ENCODE measurements at places on chromosomes 6 and 20.

DNA sequence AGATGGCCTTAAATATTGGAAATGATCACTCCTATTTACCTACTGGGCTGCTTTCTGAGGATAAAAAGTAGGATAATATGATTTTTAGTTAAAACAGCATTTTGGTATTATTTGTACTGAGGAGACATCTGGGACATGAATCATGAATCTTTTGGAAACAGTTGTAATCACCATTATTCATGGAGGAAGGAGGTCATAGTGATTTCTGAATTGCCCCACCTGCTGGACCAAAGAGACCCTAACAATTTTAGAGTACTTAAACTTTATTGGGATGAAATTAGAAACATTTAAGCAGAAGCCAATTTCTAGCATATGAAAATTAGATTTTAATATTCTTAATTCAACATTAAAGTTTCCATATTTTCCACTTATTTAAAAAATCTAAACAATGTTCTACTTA lies 108.4 kb upstream of the SIM1 start:
- DNase-seq = no peak

DNA sequence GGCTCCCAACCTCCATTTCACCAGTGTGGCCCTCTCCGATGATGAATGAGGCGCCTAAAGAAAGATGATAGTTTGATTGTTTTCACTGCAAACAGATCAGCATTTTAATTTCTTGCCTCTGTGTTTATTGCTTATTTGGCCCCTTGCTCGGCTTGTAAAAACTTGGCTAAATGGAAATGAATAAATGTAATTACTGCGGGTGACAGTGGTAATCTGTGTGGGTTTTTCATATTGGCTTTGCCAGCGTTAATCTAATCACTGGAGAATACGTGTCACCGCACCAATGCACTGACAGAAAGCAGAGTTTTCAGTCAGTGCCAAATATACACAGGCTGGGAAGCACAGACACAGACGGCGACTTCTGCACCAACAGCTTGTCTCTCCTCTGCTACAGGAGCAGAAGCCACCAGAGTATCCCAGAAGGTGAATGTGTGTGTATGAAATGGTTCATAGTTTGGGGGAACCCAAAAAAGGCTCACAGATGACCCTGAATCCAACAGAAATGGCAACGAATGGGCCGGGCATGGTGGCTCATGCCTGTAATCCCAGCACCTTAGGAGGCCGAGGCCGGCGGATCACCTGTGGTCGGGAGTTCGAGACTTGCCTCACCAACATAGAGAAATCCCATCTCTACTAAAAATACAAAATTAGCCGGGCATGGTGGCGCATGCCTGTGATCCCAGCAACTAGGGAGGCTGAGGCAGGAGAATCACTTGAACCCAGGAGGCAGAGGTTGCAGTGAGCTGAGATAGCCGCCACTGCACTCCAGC lies 534.0 kb downstream of the PKHD1 start:
- DNase-seq = no peak

GRCh38 chr6:165308926-165309731 lies at the start of gene C6orf118:
Gene C6orf118 (minus strand): TSS chr6:165309605. CDS start chr6:165309586, 19 bp downstream.
- DNase-seq = no peak

DNA sequence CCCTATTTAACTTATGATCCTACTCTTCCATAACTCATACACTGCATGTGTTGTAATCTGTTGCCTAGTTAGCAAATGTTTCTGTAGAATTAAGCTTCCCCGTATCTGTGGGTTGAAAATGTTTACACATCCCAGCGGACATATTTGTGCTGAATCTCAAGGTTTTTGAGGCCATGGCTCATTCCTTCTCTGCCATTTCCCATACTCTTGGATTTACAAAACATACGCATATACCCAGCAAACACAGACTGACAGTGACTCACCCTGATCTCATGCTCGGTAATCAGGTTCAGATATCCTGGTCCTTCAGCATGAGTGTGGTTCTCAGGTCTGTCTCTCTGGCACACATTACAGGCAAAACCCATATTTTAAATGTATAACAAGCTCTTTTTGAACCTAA lies 58.7 kb downstream of the AGPAT4 start:
- no peak for DNase-seq

GRCh38 chr6:157186785-157187181 lies 136.5 kb downstream of the TMEM242 start:
- no peak for DNase-seq

- no peak for DNase-seq
These were observed 71.0 kb downstream of the JPH2 start for GRCh38 chr20:44115762-44116644.

- DNase-seq = no peak
These were observed 81.2 kb downstream of the ASXL1 start for GRCh38 chr20:32439132-32439829.

DNA sequence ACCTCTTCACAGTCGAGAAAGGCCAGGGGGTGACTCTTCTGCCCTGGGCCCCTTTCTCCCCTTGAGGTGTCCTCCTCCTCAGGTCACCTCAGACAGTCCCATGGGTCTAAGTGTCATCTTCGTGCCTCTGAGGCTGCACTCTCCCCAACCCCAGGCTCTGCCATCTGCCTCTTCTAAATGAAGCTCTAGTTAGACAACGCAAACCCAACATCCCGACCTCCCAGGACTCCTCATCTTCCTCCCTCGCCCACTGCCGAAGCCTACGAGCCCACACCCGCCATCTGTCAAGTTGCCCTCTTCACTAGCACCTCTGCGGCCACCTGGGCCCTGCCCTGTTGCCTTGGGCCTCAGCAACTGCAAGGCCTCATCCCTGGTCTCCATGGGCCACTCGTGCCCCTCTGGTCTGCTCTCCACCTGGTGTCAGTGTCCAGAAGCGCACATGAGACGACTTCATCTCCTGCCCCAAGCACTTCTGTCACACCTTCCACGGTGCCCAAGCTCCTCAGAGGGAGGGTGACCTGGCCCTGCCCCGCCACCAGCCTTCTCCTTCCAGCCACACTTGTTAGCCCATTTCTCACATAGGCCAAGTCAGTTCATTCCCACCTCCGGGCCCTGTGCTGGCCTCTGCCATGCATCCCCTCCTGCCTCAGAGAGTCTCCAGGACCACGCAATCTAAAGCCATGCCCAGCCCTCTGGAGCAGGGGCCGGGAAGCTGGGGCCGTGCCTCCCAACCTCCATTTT lies 53.8 kb downstream of the RRBP1 start:
- DNase-seq = no peak

- DNase-seq = no peak
These were observed 149.1 kb downstream of the EDN1 start for GRCh38 chr6:12439296-12439695.

- DNase-seq = no peak
These were observed 85.5 kb downstream of the BMP6 start for GRCh38 chr6:7811441-7811840.
